Stimulated activated CD4-positive, alpha-beta T cell treated with anti-CD3 and anti-CD28 coated beads, TNF-alpha, amount 100 ng/mL, for 4 hours (primary cell): ENCODE measurements at places on chromosomes 3 and 15.

DNA sequence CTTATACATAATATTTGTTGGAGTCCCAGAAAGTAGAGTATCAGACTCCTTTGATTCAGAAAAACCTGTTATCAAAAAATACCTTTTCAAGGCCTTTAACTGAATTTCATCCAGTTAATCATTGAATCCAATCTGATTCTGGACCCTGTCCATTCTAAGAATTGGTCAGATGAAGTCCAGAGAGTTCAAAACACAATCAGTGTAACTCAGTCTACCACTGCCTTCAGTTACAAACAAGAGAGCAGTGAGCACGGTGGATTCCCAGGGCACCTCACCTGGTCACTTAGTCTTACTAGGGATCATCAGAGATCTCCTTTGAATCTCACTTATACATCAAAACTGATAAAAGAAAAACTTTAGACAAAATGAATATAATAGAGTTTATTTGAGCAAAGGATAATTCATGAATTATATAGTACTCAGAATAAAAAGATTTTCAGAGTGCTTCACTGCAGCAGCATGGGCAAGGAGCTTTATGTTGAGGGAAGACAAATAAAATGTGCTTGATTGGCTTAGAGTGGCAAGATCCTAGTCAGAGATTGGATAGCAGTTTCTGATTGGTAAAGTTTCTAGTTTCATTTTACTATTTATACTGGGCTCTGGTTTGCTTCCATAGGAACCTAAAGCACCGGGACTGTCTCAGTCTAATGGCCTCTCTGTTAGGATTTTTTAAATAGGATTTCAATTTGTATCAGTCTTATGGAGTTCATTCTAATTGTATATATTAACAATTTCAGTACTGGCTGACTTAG lies 474.9 kb upstream of the GOLIM4 start:
- no peak for DNase-seq

DNA sequence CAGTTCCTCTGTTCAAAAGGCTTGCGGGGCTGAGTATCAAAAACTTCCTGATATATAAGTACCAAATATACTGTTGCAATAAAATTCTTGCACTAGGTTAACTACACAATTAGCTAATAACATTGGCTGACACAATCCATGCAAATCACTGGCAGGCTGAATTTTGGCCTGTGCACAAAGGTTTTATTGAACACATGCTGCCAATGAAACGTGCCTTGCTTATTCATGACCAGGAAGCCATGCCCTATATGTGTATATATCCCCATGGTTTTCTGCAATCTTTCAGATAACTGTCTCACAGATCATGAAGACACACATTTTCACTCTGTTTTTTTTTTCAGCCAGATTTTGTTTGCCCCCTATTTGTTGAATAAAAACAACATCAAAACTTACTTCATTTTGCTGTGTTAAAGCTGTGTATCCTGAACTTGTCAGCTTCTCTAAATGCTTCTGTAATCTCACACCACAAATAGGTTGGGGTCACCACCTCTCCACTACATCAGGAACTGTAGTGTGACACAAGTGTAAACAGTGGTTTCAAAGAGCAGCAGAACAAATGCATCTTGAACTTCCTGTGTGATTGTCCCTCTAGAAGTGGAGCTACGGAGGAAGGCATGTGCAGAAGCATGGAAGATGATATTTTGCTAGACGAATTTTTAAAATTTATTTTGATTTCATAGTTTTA lies 920.7 kb upstream of the NR2F2 start:
- DNase-seq, result no peak

DNA sequence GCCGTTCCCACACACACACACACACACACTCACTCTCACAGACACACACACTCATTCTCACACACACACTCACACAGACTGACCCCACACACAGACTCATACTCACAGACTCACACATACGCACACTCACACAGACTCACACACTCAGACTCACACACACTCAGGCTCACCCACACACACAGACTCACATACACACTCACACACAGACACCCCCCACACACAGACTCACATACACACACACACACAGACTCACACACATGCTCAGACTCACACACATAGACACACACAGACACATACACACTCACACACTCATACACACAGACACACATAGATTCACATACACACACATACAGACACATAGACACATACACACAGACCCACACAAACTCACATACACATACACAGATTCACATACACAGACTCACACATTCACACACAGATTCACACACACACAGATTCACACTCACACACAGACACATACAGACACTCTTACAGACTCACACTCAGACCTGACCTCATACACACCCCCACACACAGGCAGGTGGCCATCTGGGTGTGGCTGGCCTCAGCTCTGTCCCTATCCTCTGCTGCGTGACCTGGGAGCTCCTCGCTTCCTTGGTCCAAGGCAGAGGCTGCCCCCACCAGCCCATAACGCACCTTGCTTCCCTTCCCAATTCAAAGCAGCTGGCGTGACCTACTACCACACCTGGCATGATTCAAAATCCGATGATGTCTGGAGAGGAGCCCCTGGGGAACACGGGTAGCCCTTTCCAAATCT lies 1.9 kb downstream of the C3orf22 start:
- no peak for DNase-seq

DNA sequence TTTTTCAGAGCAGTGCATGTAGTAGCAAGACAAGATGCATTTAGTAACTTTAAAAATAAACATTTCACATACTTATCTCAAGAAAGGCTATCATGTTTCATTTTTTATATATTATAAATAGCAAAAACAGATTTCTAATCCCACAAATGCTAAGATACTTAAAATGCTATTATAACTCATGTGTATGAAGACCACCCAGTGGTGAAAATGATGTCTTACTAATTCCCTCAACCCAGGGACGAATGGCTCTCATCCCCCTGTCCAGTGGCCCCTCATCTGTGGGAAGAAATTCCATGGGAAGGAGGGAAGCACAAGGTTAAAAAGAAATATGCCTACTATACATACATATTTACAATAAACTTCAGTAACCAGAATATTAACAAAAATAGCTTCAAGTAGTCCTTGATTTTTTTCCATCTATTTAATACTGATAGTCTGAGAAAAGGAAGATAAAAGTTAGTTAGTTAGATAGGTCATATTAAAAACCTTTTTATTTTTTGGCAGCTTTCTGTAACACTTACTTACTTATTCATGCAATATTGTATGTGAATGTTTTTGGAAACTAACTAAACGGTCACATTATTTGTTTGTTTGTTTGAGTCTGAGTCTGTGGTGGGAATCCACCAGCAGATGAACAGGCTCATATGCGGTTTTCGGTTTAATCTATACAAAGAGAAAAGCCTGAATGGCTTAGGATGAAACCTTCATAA lies 14.8 kb downstream of the NR2E3 start:
- no peak for DNase-seq

- no peak for DNase-seq
These were observed 2.8 kb upstream of the CCDC80 start for GRCh38 chr3:112643621-112644240.

GRCh38 chr15:62739507-62739906 lies 303.0 kb upstream of the TPM1 start:
- DNase-seq, result no peak
